ENCODE measurements at places on chromosomes 11 and 22.

DNA sequence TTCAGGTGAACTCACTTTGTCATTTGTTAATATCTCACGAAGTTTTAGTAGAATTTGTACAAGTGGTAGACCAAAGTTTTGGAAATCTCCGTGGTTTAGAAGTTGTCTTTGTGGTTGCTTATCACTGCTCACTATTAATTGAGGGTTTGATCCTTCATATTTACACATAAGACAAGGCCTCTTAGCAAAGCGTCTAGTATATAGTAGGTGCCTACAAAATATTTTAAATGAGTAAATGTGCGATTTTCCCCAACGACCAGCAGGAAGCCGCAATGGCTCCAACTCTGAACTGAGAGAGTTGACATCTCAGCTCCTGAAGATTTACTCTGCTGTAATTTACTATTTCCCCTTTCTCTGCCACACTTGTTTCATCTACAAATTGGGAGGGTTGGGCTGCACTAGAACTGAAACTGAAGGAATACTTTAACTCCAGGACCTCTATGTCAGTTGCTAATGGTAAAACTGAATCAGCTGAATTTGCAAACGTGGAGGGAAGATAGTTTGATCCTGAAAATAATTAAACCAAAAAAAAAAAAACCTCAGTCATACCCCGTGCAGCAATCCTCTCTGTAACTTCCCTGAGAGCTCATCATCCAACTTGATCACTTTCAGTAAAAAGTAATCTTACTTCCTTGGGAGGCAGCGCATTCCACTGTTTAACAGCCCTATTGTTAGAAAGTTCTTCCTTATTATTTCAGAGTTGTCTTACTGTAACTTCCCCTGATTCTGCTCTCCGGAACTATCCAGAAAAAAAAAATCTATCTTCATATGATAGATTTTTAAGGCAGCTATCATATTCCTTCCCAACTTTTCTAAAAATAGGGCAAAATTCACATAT lies 1.3 kb upstream of the SBF2 start:
- no peak for DNase-seq

GRCh38 chr11:96013461-96014213 lies 89.7 kb upstream of the MTMR2 start:
- no peak for DNase-seq

- DNase-seq: no peak
These were observed 103.7 kb downstream of the PPP6R3 start for GRCh38 chr11:68564261-68564660.

DNA sequence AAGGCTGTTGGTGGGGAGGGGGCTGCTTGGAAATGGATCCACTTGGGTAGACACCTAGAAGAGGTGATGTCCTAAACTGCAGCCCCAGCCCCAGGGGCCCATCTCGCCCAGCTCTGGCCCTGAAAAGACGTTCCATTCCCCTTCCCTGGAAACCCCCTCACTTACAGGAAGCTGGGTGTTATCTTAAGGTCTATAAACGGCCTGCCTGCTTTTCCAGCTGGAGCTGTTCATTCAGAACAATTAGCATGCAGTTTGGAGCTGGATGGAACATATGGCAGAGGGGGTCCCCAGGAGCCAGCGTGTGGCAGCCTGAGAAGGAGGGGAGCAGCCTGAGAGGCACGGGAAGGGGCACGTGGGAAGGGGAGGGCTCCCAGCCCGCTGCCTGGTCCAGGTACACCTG lies 139.6 kb downstream of the PKNOX2 start:
- no peak for DNase-seq

GRCh38 chr22:19889951-19890350 lies 35.3 kb upstream of the GNB1L start:
- DNase-seq: no peak

DNA sequence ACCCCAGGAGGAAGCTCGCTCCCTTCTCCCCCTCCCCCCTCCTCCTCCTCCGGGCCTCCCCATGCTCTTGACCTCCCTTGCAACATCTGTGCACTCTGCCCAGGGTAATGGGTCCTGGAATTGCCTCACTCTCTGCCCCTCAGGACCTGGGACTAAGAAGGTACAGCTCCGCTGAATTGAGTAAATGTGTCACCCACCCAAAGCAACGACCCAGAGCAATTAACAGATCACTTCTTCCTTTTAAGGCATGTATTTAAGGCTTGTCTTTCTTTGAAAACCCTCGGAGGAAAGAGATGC lies 15.1 kb downstream of the GDPD5 start:
- no peak for DNase-seq

- DNase-seq: no peak
These were observed 16.4 kb upstream of the OR6M1 start for GRCh38 chr11:123822599-123822998.

- no peak for DNase-seq
These were observed 673.2 kb downstream of the BRD1 start for GRCh38 chr22:49154433-49154832.

DNA sequence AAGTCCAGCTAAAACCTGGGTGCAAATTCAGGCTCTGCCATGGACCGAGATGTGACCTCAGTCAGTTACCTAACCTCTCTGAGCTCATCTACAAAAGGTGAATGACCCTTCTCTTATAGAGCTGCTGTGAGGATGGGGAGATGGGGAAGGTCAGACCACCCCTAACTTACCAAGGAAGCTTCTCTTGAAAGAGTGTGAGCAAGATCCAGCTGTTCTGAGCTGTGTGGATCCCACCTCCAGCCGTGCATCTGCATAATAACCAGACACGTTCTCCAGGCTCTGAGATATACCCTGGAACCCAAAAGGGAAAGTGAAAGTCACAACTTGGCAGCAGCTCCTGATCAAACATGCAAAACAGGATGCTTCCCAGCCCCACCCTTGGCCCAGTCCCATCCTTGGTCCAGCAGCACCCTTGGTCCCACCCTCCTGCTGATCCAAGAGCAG lies at the start of gene APOL3:
TSS of gene APOL3 (minus strand) at position 257 of the 444 bp plus-strand sequence. CDS start 11,700 bp downstream, outside the sequence.
- DNase-seq: peak; percentile 46

DNA sequence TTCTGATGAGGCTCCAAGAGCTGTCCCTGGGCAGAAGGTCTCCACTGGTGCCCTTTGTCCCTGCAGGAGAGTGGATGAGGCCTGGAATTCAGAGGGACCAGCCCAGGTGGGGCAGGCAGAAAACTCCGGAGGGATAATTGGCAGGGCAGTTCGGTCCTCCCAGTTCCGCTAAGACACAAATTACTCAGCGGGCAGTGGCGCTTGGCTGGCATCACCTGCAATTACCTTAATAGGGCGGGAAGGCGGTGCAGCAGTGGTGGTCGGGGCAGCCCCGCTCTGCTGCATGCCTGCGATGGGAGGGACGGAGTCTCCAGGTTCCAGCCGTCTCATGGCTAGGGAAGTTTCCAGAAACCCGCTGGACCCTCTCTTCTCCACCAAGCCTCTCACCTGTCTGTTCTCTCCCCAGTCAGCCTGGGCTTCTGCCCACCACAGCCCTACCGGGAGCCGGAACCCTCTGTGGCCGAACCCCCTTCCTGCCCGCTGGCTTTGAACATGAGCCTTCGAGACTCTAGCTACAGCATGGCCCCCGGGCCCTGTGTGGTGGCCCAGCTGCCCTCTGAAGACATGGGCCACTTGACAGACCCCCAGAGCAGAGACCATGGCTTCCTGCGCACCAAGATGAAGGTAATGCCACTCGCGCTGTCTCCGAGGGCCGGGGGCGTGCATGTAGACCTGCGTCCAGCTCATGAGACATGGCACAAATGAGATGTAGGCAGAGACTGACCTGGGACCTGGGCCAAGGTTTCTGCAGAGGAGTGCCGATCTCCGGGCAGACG lies 7.0 kb downstream of the OVOL1 start:
- no peak for DNase-seq

DNA sequence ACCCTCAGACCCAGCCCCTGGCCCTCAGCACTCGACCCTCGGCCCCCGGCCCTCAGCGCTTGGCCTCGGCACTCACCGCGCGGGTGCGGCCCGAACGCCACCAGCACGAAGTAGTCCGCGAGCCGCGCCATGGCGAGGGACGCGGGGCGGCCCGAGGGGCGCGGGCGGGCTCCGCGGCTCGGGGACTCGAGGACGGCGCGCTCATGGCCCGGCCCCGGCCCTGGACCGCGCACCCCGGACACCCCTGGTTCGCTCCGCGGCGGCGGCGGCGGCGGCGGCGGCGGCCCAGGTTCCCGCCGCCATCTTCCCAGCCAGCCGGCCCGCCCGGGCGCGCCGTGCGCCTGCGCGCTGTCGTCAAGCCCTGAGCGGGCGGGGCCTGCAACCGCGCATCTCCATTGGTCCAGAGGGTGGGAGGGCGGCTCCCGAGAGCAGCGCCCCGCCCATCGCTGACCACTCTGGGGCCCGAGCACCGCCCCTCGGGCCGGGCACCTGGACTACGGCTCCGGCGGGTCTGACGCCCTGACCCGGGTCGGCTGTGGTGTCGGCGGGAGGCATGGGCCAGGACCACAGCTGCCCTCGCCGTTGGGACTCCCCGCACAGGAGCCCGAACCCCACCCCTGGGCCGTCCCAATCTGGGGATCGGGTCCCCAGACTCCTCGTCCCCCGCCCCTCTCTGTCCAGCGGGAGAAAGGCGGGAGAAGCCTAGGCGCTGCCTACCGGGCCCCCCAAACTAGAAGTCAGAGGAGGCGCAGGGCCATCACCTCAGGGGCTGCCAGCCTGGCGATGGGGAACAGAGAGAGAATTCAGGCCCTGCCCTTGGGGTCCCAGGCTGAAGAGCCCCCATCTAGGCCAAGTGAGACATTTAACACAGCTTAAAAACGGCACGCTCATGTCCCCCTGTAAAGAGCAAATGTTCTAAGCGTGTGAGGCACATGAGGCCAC lies at the start of gene SBF1:
TSS of gene SBF1 (minus strand) at position 326 of the 942 bp plus-strand sequence. CDS start at position 131, 195 bp downstream.
- peak; percentile 85 for DNase-seq

- peak; percentile 44 for DNase-seq
These were observed 55.0 kb upstream of the ARFGAP3 start for GRCh38 chr22:42912059-42912458.

GRCh38 chr22:36595940-36596339 lies 67.0 kb upstream of the EIF3D start:
- no peak for DNase-seq

DNA sequence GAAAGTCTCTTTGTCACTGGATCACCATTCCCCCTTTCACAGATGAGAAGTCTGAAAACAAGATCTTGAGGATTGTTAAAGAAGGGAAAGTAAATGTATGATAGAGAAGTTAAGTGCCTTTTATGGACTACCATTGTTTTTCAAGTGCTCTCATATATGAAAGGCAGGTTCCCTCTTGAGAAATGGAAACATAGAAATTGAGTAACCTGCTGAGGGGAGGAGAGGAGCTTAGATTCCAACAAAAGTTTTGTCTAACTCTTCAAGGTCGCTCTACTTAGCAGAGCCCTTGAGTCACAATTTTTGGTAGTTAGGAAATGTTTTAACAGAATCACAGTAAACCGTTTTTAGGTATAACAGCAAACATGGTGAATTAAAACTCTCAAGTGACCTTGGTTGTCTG lies 80.1 kb downstream of the SVIP start:
- no peak for DNase-seq

GRCh38 chr11:114082767-114083181 lies 23.3 kb downstream of the ZBTB16 start:
- no peak for DNase-seq

- DNase-seq: no peak
These were observed 1.8 kb downstream of the CELF1 start for GRCh38 chr11:47551086-47551485.

- no peak for DNase-seq
These were observed 126.5 kb downstream of the CASP12 start for GRCh38 chr11:104771763-104772162.

DNA sequence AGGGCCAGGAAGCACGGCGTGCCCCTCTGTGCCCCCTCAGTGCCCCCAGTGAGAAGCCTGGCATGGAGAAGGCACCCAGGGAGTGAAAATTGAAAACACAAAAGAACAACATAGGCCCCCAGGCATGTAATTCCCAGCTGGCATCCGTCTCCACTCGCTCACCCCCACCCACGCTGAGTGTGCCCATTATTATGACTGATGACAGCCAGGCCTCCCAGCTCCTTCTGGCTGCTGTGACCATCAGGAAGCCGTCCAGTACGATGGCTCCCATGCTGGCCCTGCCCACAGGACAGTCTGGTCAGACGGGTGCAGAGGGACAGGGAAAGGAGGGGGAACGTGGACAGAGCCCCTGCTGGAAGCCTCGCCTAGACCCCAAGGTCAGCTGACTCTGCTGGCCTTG lies 30.1 kb downstream of the ELFN2 start:
- no peak for DNase-seq

- DNase-seq: no peak
These were observed 357.8 kb downstream of the LARGE1 start for GRCh38 chr22:33562501-33562900.

- DNase-seq: no peak
These were observed 282.8 kb downstream of the OPCML start for GRCh38 chr11:133249530-133249929.

- no peak for DNase-seq
These were observed 32.9 kb downstream of the BMAL1 start for GRCh38 chr11:13310443-13310842.

- DNase-seq: no peak
These were observed 697.1 kb upstream of the FAT3 start for GRCh38 chr11:91527380-91528030.

DNA sequence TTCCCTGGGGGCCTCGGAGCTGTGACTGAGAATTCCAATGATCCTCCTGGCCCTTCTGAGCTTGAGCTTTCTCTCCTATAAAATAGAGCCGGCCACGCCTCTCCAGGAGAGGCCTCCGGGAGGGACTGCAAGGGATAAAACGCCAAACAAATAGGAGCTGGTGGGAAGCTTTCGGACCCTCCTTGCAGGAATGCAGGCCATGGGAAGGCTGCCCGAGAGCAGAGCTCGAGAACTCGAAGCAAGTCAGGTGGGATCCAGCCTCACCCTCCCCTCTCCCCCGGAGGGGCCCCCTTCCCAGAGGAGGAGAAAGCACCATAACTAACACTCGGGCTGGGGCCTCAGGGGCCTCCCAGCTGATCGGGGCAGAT lies 34.6 kb downstream of the FLRT1 start:
- no peak for DNase-seq

GRCh38 chr11:14645985-14646900 lies 2.6 kb downstream of the PDE3B start:
- DNase-seq: no peak

GRCh38 chr11:130727157-130728119 lies 188.8 kb downstream of the SNX19 start:
- no peak for DNase-seq

DNA sequence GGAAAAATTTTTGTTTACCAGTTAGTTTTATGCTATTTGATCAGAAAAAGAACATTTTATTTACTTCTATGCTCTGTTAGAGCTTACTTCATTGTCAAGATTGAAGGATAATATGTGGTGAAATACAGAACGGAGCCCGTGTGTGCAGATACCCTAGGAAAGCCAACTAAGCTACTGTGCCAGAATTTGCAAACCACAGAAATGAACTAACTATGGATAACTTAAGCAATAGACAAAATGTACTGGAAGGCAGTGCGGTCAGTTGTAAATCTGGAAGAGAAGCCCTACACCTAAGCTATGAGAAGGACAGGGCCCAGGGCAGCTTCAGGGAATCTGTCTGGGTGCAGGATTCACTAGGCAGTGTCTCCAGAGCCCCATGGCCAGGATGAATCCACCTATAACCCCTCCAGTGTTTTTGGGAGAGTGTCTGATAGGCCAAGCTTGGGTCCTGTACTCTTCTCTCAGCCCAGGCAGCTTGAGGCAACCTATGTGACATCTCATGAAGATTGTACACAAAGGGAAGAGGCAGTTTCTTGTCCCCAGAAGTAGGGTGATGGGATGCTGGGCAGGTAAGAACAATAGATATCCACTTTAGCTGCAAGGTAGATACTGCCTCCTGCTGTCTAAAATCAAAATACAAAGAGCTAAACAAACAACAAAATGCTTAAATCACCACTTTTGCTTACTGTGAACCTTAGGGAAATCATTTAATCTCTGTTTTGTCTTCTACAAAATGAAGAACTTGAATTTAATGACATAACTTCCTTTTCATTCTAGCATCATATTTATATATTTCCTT lies 12.1 kb downstream of the MMP7 start:
- DNase-seq: no peak

- DNase-seq: no peak
These were observed 3.3 kb downstream of the NPAT start for GRCh38 chr11:108218912-108219783.
